Esophagus muscularis mucosa (tissue), 4 donors: ENCODE measurements at places on chromosomes 1 and 21. TPM values are rescaled to one million over a fixed set of nuclear protein-coding genes. Genes with fewer than 3 reads are reported as not detected.

GRCh38 chr1:29809446-29810120 is 573.3 kb downstream of the PTPRU start:
- H3K4me3 ChIP-seq, result no peak overlapping the region
- H3K4me1 ChIP-seq, result no peaks in the 10 kb centered on the region
- DNase-seq, result no peak
- H3K27me3 ChIP-seq, result peaks cover 33% of the 10 kb centered on the region

The MNDA gene
- 2.6 TPM for total RNA-seq

DNA sequence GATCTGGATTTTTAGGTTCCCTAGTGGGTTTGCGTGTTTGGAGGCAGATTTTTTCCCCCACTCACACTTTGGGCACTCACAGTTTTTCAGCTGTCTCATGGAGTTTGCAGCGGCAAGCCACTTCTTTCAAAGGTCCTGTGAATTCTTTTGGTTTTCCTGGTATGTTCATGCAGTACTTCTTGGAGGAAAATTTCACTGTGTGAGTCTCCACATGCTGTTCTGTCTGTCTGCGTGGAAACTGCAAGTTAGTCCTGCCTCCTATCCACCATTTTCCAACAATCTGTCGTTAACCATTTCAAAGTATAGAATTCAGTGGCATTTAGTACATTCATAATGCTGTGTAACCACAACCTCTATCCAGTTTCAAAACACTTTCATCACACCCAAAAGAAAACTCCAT is 793 bp upstream of the FMO1 start:
- no peak overlapping the region for H3K27ac ChIP-seq
- peaks cover 8% of the 10 kb centered on the region for H3K27me3 ChIP-seq
- H3K36me3 ChIP-seq, result no peaks in the 10 kb centered on the region
- H3K4me3 ChIP-seq, result no peak overlapping the region

DNA sequence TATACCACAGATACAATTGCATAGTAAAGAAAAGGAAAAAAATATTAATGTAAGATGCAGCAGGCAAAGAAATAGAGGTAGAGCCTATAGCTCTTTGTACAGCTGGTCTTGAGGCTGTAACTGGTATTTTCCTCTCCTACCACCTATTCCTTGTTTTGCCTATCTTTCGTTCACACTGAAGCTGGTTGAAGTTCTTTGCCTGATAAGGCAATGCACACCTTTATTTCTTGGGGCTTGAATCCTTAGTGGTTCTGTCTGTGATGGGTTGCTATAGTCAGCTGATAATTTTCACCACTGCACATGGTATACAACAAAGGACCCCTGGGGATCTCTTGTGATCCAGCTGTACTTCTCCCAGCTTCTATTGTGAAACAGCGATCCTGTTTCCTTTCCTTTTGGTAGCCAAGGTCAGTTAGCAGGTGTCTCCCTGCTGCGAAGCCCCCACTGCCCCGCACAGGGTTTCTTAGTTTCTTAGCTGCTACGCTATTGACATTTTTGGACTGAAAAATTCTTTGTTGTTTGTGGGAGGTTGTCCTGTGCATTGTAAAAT is 9.9 kb upstream of the TSNAX start:
- H3K4me1 ChIP-seq, result no peaks in the 10 kb centered on the region
- DNase-seq, result no peak
- H3K27ac ChIP-seq, result no peak overlapping the region
- H3K4me3 ChIP-seq, result no peak overlapping the region
- no peaks in the 10 kb centered on the region for H3K36me3 ChIP-seq

GRCh38 chr21:27301220-27301619 is 334.3 kb upstream of the ADAMTS5 start:
- DNase-seq, result no peak
- no peaks in the 10 kb centered on the region for H3K27me3 ChIP-seq
- H3K4me1 ChIP-seq, result no peaks in the 10 kb centered on the region
- H3K4me3 ChIP-seq, result no peak overlapping the region
- no peaks in the 10 kb centered on the region for H3K36me3 ChIP-seq

DNA sequence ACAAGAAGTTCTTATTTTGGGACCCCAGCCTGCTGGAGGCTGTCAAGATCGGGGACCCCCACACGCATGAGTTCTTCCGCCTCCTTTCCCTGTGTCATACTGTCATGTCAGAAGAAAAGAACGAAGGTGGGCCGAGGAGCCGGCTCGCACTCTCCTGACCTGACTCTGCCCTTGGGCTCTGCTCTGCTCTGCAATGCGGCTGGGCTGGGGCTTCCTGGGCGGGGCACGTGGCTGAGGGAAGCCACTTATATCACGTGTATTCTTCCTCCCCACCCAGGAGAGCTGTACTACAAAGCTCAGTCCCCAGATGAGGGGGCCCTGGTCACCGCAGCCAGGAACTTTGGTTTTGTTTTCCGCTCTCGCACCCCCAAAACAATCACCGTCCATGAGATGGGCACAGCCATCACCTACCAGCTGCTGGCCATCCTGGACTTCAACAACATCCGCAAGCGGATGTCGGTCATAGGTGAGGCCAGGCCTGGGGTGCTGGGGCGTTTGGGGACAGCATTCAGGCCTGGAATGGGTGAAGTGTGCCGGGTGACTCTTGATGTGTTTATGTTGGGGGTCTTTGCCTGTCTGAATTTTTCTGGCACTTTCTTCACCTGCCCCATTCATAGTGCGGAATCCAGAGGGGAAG is 17.6 kb downstream of the ATP8B2 start:
- H3K27me3 ChIP-seq, result no peaks in the 10 kb centered on the region
- H3K4me3 ChIP-seq, result no peak overlapping the region
- peaks cover 95% of the 10 kb centered on the region for H3K36me3 ChIP-seq
- H3K4me1 ChIP-seq, result peaks cover 6% of the 10 kb centered on the region
- no peak for DNase-seq

The NTRK1 gene
- 0.58 TPM for total RNA-seq
